ENCODE measurements at places on chromosomes 4 and X.

GRCh38 chr4:94345266-94345665, 2.6 kb upstream of the HPGDS start:
- DNase-seq, result no peak

GRCh38 chr4:73533515-73534422, 52.2 kb downstream of the AFM start:
- no peak for DNase-seq

DNA sequence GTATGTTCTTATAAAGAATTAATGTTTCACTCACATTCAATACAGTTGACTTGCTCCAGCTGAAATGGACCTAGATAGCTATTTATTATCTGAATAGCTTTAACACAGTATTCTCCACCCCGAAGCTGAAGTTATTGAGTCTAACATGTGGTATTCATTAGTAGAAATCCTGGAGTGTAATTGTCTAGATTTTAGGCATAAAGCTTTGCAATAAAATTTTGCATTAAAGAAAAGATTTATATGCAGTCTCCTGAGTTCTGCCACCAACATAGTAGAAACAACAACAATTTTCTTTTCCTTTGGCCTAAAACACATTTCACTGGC, 90.2 kb upstream of the DCLK2 start:
- no peak for DNase-seq

- no peak for DNase-seq
Observed at GRCh38 chrX:14496674-14497073, 32.7 kb upstream of the GLRA2 start.

DNA sequence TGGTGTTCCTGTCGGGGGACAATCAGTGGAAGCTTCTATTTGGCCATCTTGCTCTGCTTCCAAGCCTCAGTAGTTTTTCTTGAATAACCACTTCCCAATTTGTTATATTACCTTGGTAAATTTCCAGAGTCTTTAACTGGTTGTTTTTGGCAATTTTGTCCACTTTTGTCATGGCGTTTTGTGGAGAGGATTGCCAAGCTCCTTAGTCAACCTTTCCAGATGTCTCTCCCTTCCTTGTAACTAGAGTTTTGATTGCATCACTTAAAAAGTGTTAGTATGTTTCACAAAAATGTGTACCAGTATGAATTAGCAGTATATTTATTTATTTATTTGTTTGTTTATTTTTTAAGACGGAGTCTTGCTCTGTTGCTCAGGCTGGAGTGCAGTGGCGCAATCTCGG, 15.8 kb upstream of the UXT start:
- no peak for DNase-seq

- DNase-seq, result peak; percentile 14
Observed at GRCh38 chr4:13599159-13599558, 28.4 kb downstream of the BOD1L1 start.
